ENCODE measurements at places on chromosomes 7 and 10. TPM values are rescaled to one million over a fixed set of nuclear protein-coding genes. Genes with fewer than 3 reads are reported as not detected.

TFR2 gene
- 0.31 TPM for total RNA-seq

ADARB2 gene
- under 0.01 TPM for total RNA-seq

UPF2 gene
- 20.6 TPM for total RNA-seq

STOX1 gene
- 0.21 TPM for total RNA-seq

LAMB4 gene
- 0.10 TPM for total RNA-seq

LRRC18 gene
- not detected for total RNA-seq

TDRD1 gene
- total RNA-seq = 0.10 TPM

FAM25C gene
- total RNA-seq = not detected

ASB10 gene
- total RNA-seq = not detected

HOXA6 gene
- not detected for total RNA-seq

AOC1 gene
- total RNA-seq = 0.10 TPM

AQP1 gene
- 0.42 TPM for total RNA-seq

SEMA3A gene
- 0.21 TPM for total RNA-seq

C10orf53 gene
- total RNA-seq = not detected

POMZP3 gene
- 9.2 TPM for total RNA-seq

PLEKHS1 gene
- total RNA-seq = 0.21 TPM

SFTPA1 gene
- total RNA-seq = not detected

COL13A1 gene
- 0.52 TPM for total RNA-seq

CNTNAP2 gene
- 1.0 TPM for total RNA-seq

HMX3 gene
- not detected for total RNA-seq

PTF1A gene
- total RNA-seq = not detected

C10orf95 gene
- total RNA-seq = 0.10 TPM

SPDYE5 gene
- total RNA-seq = not detected

DNA2 gene
- 7.5 TPM for total RNA-seq

CDH23 gene
- total RNA-seq = 5.0 TPM

MSS51 gene
- 0.73 TPM for total RNA-seq

SEMA3C gene
- 9.7 TPM for total RNA-seq

CYP2C19 gene
- not detected for total RNA-seq

FZD8 gene
- total RNA-seq = 0.94 TPM

CLDN4 gene
- 0.10 TPM for total RNA-seq

NSUN5 gene
- 12.9 TPM for total RNA-seq

AKR1C1 gene
- total RNA-seq = 3.3 TPM

MDFIC gene
- total RNA-seq = 30.5 TPM

SYNPO2L gene
- 0.10 TPM for total RNA-seq

CYP3A7 gene
- not detected for total RNA-seq

ALOX5 gene
- 88.9 TPM for total RNA-seq

ACSM6 gene
- total RNA-seq = not detected

ZNF783 gene
- 8.5 TPM for total RNA-seq

CYP2E1 gene
- total RNA-seq = 0.42 TPM

HOXA4 gene
- not detected for total RNA-seq

TYW1B gene
- total RNA-seq = 3.3 TPM

PDE6C gene
- not detected for total RNA-seq

CACNA2D1 gene
- total RNA-seq = 0.10 TPM

GJD4 gene
- total RNA-seq = not detected

POU6F2 gene
- not detected for total RNA-seq

AFAP1L2 gene
- total RNA-seq = 0.94 TPM

AASS gene
- 2.6 TPM for total RNA-seq

DNAJB9 gene
- 85.7 TPM for total RNA-seq

GIMAP2 gene
- total RNA-seq = 159 TPM

ACTR3C gene
- total RNA-seq = 9.3 TPM

TMEM229A gene
- not detected for total RNA-seq

OR13A1 gene
- 0.10 TPM for total RNA-seq

SUN3 gene
- 0.10 TPM for total RNA-seq

ARHGEF35 gene
- 1.2 TPM for total RNA-seq

XRCC2 gene
- 0.42 TPM for total RNA-seq

SORBS1 gene
- 5.2 TPM for total RNA-seq

Data from mononuclear cell (primary cell).